A172 (cell line): ENCODE measurements at places on chromosomes 16 and 17. TPM values are rescaled to one million over a fixed set of nuclear protein-coding genes. Genes with fewer than 3 reads are reported as not detected.

- DNase-seq: peak; percentile 62
Measured at GRCh38 chr17:66304304-66305174, 2.1 kb downstream of the PRKCA start.

- DNase-seq: no peak
Measured at GRCh38 chr16:81817789-81818567, 38.9 kb downstream of the PLCG2 start.

DNA sequence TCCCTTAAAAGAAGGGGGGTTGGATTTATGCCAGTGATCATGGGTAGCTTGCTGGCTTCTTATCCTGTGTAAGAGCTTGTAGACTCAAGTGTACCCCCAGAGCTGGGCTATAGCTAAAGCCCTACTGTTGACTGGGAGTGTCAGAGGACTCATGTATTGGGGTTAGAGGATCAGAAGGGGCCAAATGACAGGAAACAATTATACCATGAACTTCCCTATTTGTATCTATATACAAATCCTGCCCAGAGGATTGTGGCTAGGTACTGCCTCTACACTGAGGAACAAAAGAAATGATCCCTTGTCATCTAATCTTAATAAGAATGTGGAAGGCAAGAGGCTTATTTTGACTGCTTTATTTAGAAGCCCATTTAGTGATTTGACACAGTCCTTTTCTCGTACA, 14.3 kb downstream of the ZP2 start:
- no peak for DNase-seq

DNA sequence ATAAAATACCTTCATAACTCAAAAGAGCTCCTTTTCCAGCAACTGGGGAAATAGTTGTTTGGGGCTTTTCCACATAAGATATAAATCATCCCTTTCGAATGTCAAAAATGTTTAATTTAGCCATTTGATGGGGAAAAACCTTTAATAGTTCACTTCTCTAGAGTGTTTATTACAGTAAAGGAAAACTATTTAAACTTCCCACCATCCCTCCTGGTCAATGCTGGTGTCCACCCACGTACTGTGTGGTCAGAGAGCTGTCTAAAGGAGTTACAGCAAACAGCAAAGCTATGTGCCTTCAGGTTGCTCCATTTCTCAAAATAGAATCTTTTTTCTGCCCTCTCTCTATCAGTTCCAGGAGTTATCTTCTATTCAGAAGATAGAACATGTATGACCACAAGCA, 33.5 kb downstream of the KANSL1 start:
- no peak for DNase-seq

DNA sequence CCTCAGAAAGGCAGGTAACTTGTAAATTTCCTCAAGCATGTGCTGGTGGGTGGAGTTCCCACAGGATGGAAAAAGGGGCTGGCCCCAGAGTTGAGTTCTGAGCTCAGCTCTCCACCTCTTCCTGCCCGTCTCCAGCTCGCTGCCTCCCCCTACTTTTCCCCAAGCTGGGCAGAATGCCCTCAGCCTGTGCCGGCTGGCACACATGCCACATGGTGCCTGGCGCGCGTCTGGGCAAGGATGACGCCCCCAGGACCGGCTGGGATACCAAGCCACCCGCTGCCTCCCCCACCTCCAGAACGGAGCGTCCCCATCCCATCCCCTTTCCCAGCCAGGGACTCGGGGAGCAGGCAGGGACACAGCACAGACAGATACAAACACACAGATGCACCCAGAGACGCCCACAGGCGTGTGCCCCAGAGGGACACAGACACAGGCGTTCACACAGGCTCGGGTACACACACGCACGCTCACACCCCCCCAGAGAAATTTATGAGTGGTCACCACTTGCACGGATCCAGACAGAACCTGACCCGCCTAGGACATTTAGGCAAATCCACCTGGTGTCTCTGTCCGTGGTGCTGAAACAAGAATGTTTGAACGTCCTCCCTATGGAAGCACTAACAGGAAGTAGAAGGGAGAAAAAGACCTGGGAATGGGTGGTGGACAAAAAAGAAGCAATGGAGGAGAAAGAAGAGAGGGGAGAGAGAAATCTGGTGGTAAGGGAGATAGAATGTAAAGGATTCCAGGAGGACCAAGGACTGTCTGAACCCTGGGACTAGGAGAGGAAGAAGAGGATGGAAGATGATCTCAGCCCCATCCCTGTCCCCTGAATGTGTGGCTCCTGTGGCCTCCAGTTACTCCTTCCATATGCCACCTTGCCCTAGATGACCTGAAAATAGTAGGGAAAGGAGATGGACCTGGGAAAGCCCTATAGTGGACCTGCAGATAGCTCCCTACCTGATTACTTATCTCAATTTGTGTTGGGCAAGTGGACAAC, 15.5 kb downstream of the NEUROD2 start:
- peak; percentile 51 for DNase-seq

DNA sequence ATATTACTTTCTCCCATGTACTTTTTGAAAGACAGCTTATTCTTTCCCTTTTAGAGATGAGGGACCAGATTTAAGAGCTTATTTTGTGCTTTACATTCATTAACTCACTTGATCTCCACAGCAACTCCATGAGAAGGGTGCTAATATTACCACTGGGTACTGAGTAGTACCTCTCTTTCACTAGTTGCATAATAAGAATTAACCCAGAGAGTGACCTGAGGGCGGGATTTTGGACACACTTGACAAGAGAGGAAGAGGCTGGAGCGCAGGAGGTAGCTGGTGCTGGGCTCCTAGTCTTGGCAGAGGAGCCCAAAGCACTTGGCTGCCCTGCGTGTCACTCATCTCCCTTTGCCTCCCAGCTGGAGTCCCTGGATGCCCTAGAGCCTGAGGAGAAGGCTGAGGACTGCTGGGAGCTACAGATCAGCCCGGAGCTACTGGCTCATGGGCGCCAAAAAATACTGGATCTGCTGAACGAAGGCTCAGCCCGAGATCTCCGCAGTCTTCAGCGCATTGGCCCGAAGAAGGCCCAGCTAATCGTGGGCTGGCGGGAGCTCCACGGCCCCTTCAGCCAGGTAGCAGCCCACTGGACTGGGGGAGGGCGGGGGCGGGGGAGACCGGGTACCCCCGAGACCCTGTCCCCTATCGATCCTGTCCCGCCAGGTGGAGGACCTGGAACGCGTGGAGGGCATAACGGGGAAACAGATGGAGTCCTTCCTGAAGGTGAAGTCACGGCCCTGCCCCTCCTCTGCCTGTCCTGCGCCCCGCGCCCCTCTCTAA, 1.7 kb upstream of the MAZ start:
- no peak for DNase-seq

DNA sequence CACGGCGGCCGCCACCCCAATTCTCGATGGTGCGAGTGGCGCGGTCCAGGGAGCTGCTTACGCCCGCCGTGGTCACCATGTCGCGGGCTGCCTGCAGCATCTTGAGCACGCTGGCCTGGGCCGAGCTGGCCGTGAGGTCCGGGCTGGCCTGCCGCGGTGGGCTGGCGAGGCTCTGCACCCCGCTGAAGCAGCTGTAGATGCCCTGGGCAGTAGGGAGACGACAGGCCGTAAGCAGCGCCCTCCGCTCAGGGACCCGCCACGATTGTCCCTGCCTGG, 16.4 kb downstream of the GRIN2C start:
- DNase-seq: no peak

DNA sequence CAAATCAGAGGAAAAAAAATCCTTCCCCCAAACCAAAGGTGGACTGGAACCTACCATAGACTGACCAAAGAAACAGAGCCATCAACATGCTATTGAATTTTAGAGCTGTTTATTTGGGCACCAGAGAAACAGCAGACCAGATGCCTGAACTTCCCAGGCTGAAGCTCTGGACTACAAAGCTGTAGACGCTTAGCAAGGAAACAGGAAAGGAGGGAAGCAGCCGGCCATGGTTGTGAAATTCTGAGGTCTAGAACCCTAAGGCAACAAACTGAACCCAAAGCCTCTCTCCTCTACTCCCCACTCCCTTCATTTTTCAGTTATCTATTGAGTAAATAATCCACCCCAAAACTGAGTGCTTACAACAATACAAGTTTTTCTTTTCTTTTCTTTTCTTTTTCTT, 45.4 kb upstream of the MEIOC start:
- DNase-seq: no peak

GRCh38 chr16:49619811-49620157, 236.1 kb downstream of the ZNF423 start:
- no peak for DNase-seq

DNA sequence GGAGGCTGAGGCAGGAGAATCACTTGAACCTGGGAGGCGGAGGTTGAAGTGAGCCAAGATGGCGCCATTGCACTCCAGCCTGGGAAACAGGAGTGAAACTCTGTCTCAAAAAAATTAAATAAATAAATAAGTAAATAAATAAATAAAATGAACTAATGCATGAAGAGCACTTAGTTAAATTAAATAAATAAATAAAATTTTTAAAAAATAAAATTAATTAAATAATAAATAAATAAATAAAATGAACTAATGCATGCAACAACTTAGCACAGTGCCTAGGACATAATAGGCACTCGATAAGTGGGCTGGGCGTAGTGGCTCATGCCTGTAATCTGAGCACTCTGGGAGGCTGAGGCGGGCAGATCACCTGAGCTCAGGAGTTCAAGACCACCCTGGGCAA, 15.6 kb upstream of the CEP20 start:
- no peak for DNase-seq

DNA sequence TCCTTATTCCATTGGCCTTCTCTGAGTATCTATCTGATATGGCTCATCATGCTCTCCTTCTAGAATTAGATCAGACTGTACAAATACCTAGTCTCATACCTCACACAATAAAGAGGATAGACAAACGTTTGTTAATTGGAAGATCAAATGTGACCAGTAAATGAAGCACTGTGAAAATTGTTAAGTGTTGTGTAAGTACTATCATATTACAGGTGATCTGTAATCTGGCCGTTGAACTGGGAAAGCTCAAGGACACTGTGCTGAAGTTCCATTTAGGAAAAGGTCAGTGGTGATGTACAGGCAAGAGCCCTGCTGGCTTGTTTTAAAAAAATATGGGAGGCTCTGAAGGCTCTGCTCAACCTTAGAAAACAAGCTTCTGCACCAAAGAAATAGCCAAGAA, 38.5 kb upstream of the CORO6 start:
- DNase-seq: no peak

- no peak for DNase-seq
Measured at GRCh38 chr17:47618410-47618809, 31.3 kb upstream of the KPNB1 start.

DNA sequence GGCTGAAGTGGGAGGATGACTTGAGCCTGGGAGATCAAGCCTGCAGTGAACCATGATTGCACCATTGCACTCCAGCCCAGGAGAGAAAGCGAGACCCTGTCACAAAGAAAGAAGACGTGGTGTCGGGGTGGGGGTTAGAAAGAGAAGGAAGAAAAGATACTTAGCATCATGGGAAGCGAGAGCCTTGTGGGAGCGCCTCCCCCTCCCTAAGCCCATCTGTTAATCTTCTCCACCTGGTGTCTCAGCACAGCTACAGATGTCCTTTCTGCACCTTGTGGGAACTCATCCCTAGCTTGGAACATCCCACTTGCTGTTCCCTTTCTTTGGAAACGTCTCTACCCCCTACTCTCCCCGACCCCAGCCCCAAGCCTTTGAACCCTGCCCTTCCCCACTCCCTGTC, 6.0 kb downstream of the ZNF688 start:
- DNase-seq: no peak

DNA sequence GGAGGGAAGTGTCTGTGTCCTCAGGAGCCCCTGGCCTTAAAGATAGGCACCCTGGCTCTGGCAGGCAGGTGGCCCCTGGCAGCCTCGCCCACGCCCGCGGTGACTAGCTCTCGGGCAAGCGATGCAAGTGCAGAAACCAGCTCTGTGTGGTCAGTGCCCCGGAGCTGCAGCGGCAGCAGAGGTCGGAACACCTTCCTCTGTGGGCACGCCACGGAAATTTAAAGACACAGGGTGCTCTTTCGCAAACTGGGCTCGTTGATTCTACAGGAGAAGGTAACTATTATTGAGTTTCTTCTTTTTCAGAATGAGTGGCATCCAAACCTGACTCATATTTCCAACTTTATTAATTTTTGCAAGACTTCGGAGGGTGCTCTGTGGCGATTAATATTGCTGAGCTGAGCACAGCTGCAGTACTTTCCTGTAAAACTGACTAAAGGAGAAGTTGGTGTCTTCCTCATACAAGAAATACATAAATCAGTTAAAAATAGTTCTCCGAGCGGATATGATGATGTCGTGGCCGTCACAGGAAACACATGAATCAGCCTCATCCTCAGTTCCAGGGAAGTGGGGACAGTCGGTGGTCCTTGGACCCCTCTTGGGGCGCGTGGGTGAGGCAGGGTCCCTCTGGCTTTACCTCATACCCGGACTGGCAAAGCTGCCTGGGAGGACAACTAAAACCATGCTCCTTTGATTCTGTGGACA, 120.2 kb downstream of the METRNL start:
- peak; percentile 50 for DNase-seq

GRCh38 chr16:88536971-88537751, 33.0 kb upstream of the ZC3H18 start:
- DNase-seq: no peak

GRCh38 chr16:51637770-51638094, 486.7 kb upstream of the SALL1 start:
- peak; percentile 63 for DNase-seq

GRCh38 chr16:17367036-17367435, 103.7 kb downstream of the XYLT1 start:
- DNase-seq: no peak

DNA sequence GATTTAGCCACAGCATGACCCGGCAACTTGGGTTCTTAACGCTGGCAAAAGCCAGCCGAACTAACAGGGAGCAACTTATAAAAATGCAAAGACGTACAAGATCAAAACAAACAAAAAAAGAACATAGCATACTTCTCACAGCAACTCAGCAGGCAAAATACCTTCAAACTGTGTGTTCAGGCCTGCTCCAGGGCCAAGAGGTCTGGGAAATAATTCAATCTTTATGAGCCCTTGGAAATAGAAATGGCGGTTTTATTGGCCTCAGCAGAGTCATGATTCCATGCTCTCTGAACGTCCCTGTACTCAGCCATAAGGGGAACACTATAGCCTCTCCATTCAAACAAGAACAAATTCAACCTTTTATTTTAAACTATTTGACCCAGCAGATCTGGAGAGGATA, 101.3 kb upstream of the C17orf78 start:
- no peak for DNase-seq

HCRT gene
- total RNA-seq: not detected in 2 replicates

MAP1LC3B gene
- 27.4 and 35.9 TPM in 2 replicates for total RNA-seq

KCNAB3 gene
- total RNA-seq: 0.38 and 0.55 TPM in 2 replicates

STAT5A gene
- 5.0 and 5.5 TPM in 2 replicates for total RNA-seq

KIF18B gene
- total RNA-seq: 9.8 and 16.3 TPM in 2 replicates

GRAP gene
- 0.02 TPM in 1 of 2 replicates, not detected in the other for total RNA-seq

SEPTIN1 gene
- not detected in 2 replicates for total RNA-seq

SPNS2 gene
- 28.3 and 28.5 TPM in 2 replicates for total RNA-seq

NTN1 gene
- 4.8 and 4.9 TPM in 2 replicates for total RNA-seq
